Dorsolateral prefrontal cortex (tissue), 122 donors: ENCODE measurements at places on chromosomes 12 and 14.

DNA sequence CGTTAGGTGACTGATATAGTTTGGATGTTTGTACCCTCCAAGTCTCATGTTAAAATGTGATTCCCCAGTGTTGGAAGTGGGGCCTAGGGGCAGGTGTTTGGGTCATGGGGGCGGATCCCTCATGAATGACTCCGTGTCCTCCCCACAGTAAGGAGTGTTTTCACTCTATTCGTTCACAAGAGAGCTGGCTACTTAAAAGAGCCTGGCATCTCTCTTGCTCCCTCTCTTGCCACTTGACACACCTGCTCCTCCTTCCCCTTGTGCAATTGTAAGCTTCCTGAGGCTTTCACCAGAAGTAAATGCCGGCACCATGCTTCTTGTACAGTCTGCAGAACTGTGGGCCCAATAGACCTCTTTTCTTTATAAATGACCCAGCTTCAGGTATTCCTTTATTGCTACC is 2.6 kb downstream of the IFI27L2 start:
- DNase-seq, result no peak

DNA sequence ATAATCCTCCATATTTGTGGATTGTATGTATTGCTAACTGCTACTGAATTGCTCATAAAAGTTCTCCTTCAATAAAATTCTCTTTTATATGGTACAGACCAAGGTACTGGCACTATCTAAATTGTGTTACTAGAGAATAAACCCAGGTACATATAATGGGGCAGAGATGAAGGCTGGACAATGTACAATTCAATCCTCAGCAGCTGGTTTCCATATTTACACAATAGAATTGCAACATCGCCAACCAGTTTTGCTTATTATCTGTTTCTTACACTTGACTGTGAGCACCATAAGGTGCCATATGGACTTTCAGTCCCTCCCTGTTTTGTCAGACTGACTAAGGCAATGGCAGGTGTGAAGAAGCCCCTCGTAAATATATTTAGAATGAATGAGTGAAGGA is 18.1 kb downstream of the KITLG start:
- DNase-seq, result no peak

DNA sequence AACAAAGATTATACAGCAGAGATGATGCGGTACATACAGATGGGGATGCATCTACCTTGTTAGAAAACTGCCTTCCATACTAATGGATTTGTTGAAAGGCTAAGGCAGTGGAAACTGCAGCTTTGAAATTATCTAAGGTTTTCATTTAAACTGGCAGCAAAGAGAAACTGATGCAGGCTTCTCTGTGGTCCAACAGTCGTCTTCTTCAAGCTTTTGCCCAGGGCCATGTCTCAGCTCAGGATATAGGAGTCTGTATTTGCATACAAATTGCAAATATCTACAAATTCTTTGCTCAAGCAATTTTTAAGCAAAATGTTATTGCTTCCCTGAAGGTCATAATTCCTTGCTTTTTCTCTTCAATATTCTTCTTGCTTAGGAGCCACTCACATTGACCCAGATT is 33.7 kb downstream of the ERH start:
- no peak for DNase-seq

- DNase-seq, result peak; percentile 86
Observed at GRCh38 chr14:74712499-74713394, at the start of the genes AREL1 and FCF1. AREL1 (minus strand) TSS chr14:74713080; CDS start chr14:74685615, 27,465 bp downstream. FCF1 (plus strand) TSS chr14:74713144; CDS start chr14:74713198, 54 bp downstream.

GRCh38 chr12:20917819-20918218 is 107.3 kb downstream of the SLCO1B3 start:
- no peak for DNase-seq

GRCh38 chr14:52527052-52527451 is 25.3 kb downstream of the TXNDC16 start:
- no peak for DNase-seq
